ENCODE measurements at places on chromosomes 4 and X.

- no peak for DNase-seq
These were observed 91.4 kb downstream of the CLNK start for GRCh38 chr4:10593130-10593529.

DNA sequence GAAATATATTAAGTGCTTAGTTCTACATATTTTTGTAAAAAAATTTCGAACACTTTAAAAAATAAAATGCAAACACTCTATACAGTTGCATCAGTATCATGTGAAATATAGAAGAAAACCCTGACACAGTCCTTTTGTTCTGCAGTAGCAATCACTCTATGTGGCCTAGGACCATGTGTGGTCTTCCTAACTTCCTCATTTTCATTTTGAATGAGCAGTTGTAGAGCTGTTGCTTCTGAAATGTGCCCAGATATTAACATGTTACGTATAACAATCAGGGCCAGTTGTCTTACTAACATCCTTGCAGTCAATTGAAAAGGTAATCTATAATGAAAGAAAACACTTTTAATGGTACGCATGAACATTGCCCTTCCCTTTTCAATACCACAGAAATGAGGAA, 107.9 kb downstream of the ZNF827 start:
- no peak for DNase-seq

DNA sequence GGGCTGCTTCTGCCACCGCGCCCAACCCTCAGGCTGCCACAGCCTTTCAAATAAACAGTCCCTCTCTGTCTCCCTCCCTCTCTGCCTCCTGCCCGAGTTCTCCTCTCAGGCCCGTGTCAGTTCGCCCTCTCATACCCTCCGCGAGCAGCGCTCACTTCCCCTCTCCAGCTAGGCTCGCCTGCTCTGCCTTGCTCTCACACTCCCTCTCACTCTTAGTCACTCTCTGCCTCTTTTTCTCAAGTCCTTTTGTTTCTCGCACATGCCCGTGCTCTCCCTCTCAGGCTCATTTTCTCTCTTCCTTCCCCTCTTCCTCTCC, 3.2 kb downstream of the EFNB1 start:
- DNase-seq: no peak

DNA sequence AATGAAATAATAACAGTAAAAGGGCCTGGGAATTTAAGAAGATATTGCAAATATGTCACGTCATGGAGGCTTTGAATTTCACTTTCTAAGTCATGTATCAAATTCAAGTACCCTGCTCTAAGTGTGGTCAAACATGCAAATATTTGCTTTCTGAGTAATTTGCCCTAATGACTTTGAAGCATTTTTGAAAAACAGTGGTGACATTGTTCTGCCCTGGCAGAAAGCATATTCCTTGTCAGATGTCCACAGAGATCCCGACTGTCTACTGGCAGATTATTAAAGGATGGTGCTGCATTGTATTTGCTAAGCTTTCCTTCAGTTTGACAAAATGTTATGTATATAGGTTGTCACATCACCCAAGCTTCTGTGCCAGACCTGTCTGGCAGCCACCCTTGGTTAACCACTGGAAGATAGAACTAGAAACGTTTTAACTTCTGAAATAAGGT, 92.5 kb downstream of the ANK2 start:
- DNase-seq: peak; percentile 59

Data from midbrain (tissue), 1 donor.